ENCODE measurements at places on chromosomes 3 and 15.
A peak's percentile ranks its signal among the peaks of the same experiment; 100 is the strongest.

DNA sequence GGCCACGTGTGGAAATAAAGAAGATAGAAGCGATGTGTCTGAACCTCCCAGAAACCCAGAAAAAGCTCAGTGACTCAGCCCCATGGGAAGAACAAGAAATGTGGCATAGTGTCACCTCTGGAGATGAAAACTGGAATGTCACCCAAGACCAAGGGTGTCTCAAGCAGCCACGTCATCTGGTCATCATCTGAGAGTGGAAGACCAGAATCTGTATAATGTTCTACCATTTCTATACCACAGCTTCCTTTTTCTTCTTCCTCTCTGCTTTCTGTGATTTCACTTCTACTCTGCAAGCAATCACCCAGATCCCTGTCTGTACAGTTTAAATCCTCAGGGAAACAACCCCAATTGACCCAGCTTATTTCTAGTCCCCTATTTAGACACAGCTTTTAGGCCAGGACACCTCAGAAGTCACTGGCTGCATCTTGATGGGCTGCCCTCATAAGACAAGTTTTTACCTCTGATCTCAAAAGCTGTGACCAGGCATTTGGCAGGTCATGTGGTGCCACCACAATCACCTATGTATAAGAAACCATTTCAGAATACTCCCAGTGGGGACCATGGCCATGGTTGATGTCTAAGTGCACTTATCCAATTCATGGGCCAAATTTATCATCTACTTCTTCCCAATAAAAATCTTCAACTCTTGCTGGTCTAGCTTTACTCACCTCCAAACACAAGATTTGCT lies 278.5 kb upstream of the UMPS start:
- no peaks in the 10 kb centered on the region for H3K36me3 ChIP-seq
- DNase-seq, result no peak
- no peak overlapping the region for H3K4me3 ChIP-seq
- peaks cover 2% of the 10 kb centered on the region for H3K4me1 ChIP-seq

- no peak overlapping the region for H3K27ac ChIP-seq
- H3K27me3 ChIP-seq, result no peaks in the 10 kb centered on the region
- H3K36me3 ChIP-seq, result no peaks in the 10 kb centered on the region
- no peaks in the 10 kb centered on the region for H3K4me1 ChIP-seq
Observed at GRCh38 chr3:189638276-189639031, 7.3 kb downstream of the TP63 start.

GRCh38 chr3:23712656-23713559 lies 92.8 kb upstream of the UBE2E1 start:
- DNase-seq, result peak; percentile 93
- H3K4me3 ChIP-seq, result peak overlapping the region; percentile 27
- no peaks in the 10 kb centered on the region for H3K36me3 ChIP-seq
- H3K27me3 ChIP-seq, result no peaks in the 10 kb centered on the region

DNA sequence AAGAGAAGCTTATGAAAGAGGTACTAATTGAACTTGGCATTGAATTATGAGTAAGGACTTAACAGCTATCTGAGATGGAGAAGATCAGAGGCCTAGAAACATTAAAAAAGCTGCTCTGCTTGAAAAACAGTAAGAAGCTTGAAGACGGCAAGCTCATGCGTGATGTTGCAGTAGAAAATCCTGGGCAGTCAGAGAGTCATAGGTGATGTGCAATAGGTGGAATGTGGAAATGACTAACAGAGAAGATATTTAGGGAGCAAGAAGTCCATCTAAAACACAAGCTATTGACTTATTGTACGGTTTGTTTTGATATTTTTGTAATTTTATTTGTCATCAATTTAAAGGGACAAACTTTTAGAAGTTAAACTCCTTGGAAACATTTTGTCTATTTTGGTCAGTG lies 1101.4 kb downstream of the ROBO2 start:
- H3K4me3 ChIP-seq, result no peak overlapping the region
- H3K27me3 ChIP-seq, result no peaks in the 10 kb centered on the region
- H3K36me3 ChIP-seq, result no peaks in the 10 kb centered on the region
- DNase-seq, result peak; percentile 83

GRCh38 chr3:173986861-173987410 lies 589.4 kb downstream of the NLGN1 start:
- no peaks in the 10 kb centered on the region for H3K27me3 ChIP-seq
- no peak overlapping the region for H3K27ac ChIP-seq
- H3K36me3 ChIP-seq, result no peaks in the 10 kb centered on the region
- no peak overlapping the region for H3K4me3 ChIP-seq
- no peaks in the 10 kb centered on the region for H3K4me1 ChIP-seq

- peaks cover 31% of the 10 kb centered on the region for H3K27me3 ChIP-seq
- no peaks in the 10 kb centered on the region for H3K36me3 ChIP-seq
Observed at GRCh38 chr3:9231471-9231870, 18.0 kb downstream of the SRGAP3 start.

- H3K27me3 ChIP-seq, result peaks cover 8% of the 10 kb centered on the region
- DNase-seq, result no peak
- H3K27ac ChIP-seq, result no peak overlapping the region
- no peaks in the 10 kb centered on the region for H3K36me3 ChIP-seq
Observed at GRCh38 chr3:128567705-128568356, 74.8 kb upstream of the GATA2 start.

DNA sequence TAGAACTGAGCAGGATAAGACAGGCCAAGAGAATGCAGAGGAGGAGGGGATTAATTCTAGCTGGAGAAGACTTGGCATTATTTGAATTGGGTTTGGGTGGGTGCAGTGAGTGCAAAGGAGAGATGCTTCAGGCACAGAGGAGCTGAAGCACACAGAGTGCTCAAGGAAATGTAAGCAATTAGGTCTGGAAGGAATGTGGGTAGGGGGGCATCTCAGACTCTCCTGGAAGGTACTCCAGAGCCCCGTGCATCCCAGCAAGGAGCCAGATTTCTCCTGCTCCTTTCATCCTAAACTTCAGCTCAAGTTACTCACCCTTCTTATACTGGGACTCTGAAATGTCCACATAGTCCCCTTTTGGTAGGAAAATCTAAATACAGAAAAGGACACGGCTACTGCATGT lies 143.6 kb upstream of the PFN2 start:
- DNase-seq, result no peak
- no peaks in the 10 kb centered on the region for H3K36me3 ChIP-seq
- H3K27me3 ChIP-seq, result no peaks in the 10 kb centered on the region
- H3K4me1 ChIP-seq, result peaks cover 4% of the 10 kb centered on the region
- no peak overlapping the region for H3K27ac ChIP-seq
- H3K4me3 ChIP-seq, result no peak overlapping the region

DNA sequence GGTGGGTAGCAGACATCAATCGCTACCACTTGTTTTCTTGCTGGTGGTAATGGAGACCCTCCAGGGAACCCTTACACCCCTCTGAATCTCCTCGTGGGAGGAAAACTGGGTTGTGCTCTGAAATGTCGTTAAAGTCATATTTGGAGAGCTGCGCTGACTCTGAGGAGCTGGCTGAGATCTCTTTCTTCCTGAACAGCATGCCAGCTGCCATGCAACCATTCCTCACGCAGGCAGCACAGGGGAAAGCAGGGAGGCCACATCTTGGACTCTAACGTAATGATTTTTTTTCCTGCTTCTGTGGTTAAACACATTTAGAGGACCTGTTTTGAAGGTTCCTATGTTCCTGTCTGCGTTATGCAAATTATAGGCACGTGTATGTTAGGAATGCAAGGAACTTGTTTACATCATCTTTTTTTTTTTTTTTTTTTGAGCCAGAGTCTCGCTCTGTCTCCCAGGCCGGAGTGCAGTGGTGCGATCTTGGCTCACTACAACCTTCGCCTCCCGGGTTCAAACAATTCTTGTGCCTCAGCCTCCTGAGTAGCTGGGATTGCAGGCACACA lies 156.7 kb downstream of the TJP1 start:
- no peaks in the 10 kb centered on the region for H3K27me3 ChIP-seq
- H3K36me3 ChIP-seq, result no peaks in the 10 kb centered on the region
- H3K4me3 ChIP-seq, result no peak overlapping the region

DNA sequence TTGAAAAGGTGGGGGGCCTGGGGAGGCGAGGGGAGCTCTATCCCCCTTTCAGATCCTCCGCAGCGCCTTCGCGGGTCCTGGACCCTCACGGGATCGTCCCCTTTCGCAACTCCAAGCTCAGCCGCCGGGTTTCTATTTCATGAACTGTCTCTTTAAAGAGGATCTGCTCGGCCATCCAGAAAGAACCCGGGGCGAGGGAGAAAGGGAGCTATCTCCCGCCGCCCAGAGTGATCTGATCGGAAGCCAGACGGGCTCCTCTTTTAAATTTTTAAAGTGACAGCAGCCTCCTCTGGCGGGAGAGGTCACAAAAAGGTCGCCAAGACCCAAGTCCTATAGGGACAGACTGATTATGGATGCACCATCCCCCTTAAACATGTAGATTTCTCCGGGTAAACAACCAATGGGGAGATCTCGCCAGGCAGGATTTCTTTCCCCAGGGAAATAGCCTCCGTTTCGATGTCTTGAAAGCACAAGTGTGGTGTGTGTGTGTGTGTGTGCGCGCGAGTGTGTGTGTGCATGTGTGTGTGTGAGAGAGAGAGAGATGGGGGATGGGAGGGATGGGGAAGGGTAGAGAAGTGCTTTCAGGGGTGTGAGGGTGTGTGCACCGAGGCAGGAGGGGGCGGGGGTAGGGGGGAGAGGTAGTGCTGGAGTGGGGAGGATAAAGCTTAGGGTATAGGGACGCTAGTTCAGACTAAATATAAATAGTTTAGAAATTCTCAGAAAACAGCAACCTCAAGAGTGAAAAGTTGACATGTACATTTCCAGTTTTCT lies 516.1 kb downstream of the MECOM start:
- peak overlapping the region; percentile 95 for H3K4me3 ChIP-seq
- no peaks in the 10 kb centered on the region for H3K27me3 ChIP-seq
- peak overlapping the region; percentile 87 for H3K27ac ChIP-seq
- peak; percentile 75 for DNase-seq
- H3K4me1 ChIP-seq, result peaks cover 13% of the 10 kb centered on the region
- peaks cover 6% of the 10 kb centered on the region for H3K36me3 ChIP-seq

- H3K4me1 ChIP-seq, result no peaks in the 10 kb centered on the region
- H3K27me3 ChIP-seq, result peaks cover 8% of the 10 kb centered on the region
- H3K4me3 ChIP-seq, result no peak overlapping the region
- H3K27ac ChIP-seq, result no peak overlapping the region
Observed at GRCh38 chr15:58142827-58143461, 4.8 kb downstream of the AQP9 start.

- peak within 1 kb of the TSS; percentile 85 for H3K27ac ChIP-seq
- H3K27me3 ChIP-seq, result no peaks in the 10 kb centered on the region
- H3K36me3 ChIP-seq, result no peaks in the 10 kb centered on the region
- peaks cover 12% of the 10 kb centered on the region for H3K4me1 ChIP-seq
- DNase-seq, result peak; percentile 88
Observed at GRCh38 chr15:84716036-84716732, at the start of gene SEC11A. TSS of gene SEC11A (minus strand) at chr15:84716139. CDS start at chr15:84716075, 64 bp downstream.

- H3K36me3 ChIP-seq, result no peaks in the 10 kb centered on the region
- no peak overlapping the region for H3K27ac ChIP-seq
- H3K4me3 ChIP-seq, result no peak overlapping the region
Observed at GRCh38 chr15:63905558-63906265, 72.0 kb upstream of the HERC1 start.

GRCh38 chr15:69313432-69314000 lies 14.8 kb downstream of the PAQR5 start:
- H3K4me3 ChIP-seq, result no peak overlapping the region
- peaks cover 13% of the 10 kb centered on the region for H3K4me1 ChIP-seq
- no peak for DNase-seq
- H3K36me3 ChIP-seq, result no peaks in the 10 kb centered on the region
- no peak overlapping the region for H3K27ac ChIP-seq
- no peaks in the 10 kb centered on the region for H3K27me3 ChIP-seq

GRCh38 chr3:72862314-72863090 lies 14.3 kb upstream of the SHQ1 start:
- no peaks in the 10 kb centered on the region for H3K36me3 ChIP-seq
- peaks cover 3% of the 10 kb centered on the region for H3K27me3 ChIP-seq
- H3K4me3 ChIP-seq, result no peak overlapping the region
- no peak overlapping the region for H3K27ac ChIP-seq
- DNase-seq, result no peak

- no peak overlapping the region for H3K4me3 ChIP-seq
- DNase-seq, result peak; percentile 14
Observed at GRCh38 chr3:129687586-129688125, 81.2 kb upstream of the PLXND1 start.

DNA sequence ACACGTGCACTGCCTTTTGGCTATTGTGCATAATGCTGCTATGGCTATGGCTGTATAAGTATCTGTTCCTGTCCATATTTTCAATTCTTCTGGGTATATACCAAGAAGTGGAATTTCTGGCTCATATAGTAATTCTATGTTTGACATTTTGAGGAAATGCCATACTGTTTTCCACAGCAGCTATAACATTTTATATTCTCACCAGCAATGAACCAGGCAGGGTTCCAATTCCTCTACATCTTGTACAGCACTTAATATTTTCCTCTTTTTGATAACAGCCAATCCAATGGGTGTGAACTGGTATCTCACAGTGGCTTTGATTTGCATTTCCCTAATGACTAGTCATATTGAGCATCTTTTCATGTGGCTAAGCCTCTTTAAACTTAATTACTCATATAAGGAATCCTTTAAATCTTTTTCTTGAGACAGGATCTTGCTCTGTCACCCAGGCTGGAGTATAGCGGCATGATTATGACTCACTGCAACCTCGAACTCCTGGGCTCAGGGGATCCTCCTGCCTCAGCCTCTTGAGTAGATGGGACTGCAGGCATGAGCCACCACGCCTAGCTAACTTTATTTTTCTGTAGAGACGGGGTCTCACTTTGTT lies 38.1 kb upstream of the IGDCC4 start:
- no peak overlapping the region for H3K27ac ChIP-seq
- H3K27me3 ChIP-seq, result no peaks in the 10 kb centered on the region
- H3K4me3 ChIP-seq, result no peak overlapping the region
- no peaks in the 10 kb centered on the region for H3K4me1 ChIP-seq
- H3K36me3 ChIP-seq, result peaks cover 48% of the 10 kb centered on the region

DNA sequence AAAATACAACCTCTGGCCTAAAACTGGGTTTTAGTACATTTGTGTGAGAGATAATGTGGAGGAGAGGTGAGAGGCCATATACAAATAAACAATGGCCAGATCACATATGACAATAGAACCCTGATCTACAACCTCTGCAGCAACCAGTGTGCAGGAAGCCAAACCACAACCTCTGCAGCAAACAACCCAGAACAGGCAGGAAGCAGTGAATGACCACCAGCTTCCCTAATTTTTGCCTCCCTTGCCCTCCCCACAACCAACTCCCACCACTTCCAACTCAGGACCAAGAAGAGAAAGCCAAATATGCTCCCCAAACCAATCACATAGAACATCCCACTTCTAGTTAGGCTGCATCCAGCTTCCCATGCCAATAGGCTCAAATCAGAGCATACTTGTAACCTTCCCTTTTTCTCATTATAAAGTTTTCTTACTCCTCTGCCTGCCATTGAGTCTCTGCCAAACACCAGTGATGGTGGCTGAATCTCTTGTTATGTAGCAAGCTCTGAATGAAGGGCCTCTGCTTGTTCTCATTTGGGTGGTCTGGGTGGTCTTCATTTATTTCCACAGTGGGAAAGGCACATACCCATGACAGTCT lies 102.6 kb upstream of the GAP43 start:
- H3K27ac ChIP-seq, result no peak overlapping the region
- no peak overlapping the region for H3K4me3 ChIP-seq
- no peaks in the 10 kb centered on the region for H3K36me3 ChIP-seq
- peaks cover 10% of the 10 kb centered on the region for H3K4me1 ChIP-seq

DNA sequence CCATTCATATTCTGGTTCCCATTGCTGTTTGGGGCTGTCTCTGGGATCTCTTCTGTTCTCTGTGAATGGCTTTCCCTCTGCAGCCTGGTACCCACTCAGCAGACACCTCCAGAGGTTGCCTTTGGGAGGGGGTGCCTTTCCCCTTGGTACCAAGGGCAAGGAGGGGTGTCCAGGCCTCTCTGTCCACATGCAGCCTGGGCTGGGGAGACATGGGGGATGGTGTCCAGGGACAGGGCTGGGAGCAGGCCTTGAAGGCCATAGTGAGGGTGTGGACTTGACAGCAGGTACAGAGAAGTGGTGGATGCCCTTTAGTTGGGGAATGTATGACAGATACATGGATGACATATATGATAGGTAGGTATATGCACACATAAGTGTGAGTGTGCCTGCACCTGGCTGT lies 83.7 kb downstream of the PLXNA1 start:
- H3K4me1 ChIP-seq, result no peaks in the 10 kb centered on the region
- no peak overlapping the region for H3K27ac ChIP-seq
- H3K27me3 ChIP-seq, result no peaks in the 10 kb centered on the region

Measured in astrocyte (in vitro differentiated cells and primary cell).